AG04450 (cell line): ENCODE measurements at places on chromosomes 11 and 22.

GRCh38 chr11:8345179-8345578 is 81.5 kb upstream of the LMO1 start:
- DNase-seq, result no peak

DNA sequence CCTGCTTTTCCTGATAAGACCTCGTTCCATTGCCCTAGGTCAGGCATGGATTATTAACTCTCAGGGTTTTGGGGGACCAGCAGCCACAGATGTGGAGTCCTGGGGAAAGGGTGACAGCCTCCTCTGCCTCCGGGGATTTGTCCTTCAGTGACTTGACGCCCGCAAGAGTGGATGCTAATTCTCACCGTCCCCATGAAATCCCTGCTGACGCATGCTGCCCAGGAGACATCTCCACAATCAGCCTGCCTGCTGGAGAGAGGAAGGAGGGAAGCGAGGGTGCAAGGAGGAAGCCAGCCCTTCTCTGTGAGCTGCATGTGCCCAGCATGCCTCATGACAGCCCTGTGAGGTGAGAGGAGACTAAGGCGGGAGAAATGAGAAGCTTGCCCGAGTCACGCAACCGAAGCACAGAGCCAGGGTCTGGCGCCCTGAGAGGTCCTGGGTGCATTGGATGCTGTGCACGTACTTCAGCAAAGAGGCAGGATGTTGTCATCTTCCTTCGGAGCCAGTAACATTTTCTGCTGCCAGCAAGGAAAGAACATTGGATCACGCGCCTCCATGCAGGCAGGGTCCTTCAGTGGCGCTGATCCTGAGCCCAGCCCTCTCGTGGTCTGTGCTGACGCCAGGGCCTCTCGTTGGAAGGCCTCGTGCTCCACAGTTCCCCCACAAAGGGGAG is 27.3 kb upstream of the KRTAP5-6 start:
- no peak for DNase-seq

DNA sequence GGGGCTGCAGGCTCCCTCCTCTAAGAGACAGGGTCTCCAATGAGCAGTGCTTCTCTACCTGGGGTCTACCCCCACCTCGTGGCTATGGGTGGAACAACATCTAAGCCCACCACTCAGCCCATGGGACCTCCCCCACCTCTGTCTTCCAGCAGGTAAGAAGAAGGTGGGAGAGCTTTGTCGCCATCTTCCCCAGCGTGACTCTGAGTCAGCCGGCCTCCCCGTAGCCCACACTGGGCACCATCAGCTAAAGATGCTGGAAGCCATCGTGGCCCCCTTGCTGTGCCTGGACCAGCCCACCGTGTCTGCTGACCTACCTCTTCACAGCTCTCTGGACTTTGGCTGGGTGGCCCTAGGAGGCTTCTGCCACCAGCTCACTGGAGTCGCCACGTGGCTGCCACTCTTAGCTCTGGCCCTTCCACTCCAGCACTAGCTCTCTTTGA is 944 bp downstream of the C11orf86 start:
- no peak for DNase-seq

GRCh38 chr11:95486466-95486865 is 255.5 kb upstream of the SESN3 start:
- no peak for DNase-seq

- no peak for DNase-seq
Observed at GRCh38 chr11:32255841-32256240, 165.0 kb downstream of the RCN1 start.

DNA sequence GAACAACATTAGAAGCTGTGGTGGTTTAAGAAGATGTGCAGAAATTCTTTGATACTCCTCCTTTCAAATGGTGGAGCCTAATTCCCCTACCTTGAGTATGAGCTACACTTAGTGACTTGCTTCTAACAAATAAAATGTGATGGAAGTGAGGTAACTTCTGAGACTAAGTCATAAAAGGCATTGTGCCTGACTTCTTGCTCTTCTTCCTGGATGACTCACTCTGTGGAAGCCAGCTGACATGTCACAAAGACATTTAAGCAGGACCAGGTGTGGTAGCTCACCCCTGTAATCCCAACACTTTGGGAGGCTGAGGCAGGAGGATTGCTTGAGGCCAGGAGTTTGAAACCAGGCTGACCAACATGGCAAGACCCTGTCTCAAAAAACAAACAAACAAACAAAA is 3.9 kb upstream of the PLA2G3 start:
- no peak for DNase-seq

GRCh38 chr22:28711820-28712777 is 29.5 kb downstream of the CHEK2 start:
- peak; percentile 89 for DNase-seq

GRCh38 chr11:76617553-76618265 is 52.8 kb downstream of the LRRC32 start:
- no peak for DNase-seq

DNA sequence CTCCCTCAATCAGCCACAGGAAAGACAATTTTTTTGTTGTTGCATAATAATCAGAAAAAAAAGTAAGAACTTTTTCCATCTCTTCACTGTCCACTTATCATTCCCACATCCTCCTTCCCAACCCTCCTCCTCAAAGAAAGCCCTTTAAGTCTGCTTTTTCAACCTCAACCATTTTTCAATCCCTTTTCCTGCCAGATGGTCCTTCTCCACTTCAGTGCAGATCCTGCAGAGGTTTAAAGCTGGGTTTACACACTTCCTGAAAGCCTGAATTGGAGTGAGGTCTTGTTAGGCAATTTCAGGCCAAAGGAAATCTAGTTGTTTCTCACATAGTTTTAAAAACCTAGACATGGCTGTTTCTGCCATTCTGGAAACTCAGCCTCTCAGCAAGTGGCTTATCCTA is 78.3 kb downstream of the RPL27A start:
- peak; percentile 36 for DNase-seq

- no peak for DNase-seq
Observed at GRCh38 chr11:29161191-29161590, 855.6 kb downstream of the KCNA4 start.

DNA sequence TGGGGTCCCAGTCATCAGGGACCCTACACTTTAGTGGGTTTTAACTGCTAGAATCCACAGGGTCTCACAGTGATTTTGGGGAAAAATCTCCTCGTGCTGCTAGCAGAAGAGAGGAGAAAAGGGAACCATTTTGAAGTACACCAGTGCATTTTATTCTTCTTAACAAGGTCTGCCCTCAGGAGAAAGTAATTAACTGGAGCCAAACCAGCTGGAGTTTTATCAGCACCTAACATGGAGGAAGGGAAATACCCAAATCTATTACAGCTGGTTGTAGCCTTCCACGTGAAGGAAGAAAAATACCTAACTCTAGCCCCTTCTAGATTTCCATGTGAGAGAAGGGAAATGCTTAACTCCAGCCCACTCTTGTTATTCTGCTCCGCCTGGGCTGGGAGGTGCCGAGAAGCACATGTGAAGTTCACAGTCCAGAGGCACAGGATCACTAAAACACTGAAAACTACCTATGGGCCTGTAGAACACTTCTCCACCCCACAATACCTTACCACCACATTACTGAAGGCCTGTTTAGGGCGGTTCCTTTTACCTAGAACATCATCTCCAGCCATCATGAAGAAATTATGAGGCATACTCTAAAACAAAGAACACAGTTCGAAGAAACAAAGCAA is 31.3 kb upstream of the TEAD1 start:
- no peak for DNase-seq

- DNase-seq, result no peak
Observed at GRCh38 chr22:36532466-36532865, 3.5 kb upstream of the EIF3D start.

DNA sequence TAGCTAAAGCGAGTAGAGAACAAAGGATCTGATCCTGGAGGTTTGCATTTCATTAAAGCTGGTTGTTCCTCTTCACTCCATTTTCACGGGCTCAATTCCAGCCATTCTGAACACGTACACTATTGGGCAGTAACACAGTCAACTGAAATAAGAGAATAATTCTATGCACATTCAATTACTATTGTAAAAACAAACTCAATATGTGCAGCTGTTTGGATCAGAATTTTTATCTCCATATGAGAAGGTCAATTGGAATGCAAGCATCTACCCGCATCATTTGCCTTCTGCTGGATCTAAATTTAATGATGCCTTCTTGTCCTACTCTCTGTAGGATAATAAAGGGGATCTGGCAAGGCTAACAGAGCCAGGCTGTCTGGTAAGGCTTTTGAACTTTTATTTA is 562.8 kb upstream of the CCDC179 start:
- peak; percentile 29 for DNase-seq

- no peak for DNase-seq
Observed at GRCh38 chr11:73734993-73735392, 25.9 kb downstream of the RAB6A start.

GRCh38 chr11:4025248-4025966 is 69.2 kb upstream of the RRM1 start:
- DNase-seq, result no peak

DNA sequence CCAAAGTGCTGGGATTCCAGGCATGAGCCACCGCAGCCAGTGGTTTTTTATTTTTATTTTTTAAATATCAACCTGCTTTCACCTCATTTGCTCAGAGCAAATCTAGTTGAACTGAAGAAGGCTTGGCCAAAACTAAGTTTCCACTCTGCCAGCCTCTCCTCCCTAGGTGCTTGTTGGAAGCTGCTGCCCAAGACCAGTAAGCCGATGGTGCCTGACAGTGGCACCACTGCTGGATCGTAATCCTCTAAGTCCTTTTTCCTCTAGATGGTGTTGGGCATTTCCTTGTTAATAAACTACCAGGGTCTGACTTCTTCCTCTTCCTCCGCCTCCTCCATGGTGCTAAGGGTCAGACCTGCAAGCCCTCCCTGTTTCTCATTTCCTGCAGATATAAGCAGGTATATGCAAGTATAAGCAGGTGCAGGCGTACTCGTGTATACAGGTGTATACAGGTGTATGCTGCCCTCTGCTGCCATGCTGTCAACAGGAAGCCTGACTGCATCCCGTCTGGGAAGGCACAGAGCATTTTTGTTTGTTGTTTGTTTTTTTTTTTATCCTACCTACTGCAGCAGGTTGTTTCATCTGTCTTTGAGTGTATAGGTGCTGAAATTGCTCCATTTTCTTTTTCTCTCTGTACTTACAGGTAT is 1.6 kb downstream of the NADSYN1 start:
- no peak for DNase-seq

GRCh38 chr11:104328512-104328907 is 164.6 kb upstream of the PDGFD start:
- no peak for DNase-seq

DNA sequence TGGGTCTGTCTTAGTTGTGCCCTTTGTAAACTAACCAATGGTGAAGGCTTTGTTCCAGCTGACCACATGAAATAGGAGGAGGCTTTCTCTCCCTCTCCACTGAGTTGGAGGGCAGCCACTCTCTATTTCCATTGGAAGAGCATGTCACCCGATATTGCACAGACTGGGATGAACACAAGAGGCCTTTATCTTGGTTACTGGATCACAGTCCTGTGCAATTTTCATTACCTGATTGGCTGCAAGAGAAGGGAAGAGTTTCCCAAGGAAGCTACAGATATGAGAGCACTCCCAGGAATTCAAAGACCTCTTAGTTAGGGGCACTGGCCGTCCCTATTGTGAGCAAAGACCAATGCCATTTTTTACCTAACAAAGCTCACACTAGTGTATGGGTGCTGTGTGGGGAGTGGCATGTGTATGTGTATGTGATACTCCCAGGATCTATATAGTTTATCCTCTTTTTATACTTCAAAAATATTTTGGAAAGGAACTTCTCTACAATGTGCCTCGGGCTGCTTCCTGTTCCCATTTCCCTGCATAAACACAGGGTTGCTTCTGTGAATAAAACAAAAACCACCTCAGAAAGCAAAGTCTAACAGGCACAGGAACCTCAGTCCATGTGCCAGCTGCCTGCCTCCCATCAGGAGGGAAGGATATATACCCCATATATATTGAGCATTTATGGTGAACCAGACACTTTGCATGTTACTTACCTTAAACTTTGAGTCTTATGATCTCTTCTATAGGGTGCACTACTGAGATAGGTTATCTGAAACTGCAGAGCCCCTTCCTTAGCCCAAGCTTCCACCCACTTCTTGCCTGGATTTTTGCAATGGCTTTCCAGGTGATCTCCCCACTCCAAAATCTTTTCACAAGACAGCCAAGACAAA is 126.5 kb downstream of the RASSF10 start:
- no peak for DNase-seq

DNA sequence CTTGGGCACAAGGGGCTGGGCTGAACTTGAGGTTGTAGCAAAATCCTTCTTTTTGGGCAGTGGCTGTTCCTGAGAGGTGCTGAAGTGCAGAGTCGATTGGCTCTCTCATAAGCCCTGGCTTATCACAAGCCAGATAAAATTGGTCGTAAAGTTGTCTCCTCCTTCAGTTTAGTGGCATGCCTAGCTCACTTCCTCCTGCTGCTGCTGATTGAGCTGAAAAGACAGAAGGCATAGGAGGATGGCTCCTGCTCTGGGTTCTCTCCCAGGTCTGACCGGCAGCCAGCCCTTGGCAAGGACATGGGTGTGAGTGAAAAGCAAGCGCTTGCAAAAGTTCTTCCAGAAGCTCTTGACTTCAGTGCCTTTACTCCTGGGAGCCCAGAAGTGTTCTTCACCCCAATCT is 83.9 kb downstream of the LDLRAD3 start:
- DNase-seq, result no peak

DNA sequence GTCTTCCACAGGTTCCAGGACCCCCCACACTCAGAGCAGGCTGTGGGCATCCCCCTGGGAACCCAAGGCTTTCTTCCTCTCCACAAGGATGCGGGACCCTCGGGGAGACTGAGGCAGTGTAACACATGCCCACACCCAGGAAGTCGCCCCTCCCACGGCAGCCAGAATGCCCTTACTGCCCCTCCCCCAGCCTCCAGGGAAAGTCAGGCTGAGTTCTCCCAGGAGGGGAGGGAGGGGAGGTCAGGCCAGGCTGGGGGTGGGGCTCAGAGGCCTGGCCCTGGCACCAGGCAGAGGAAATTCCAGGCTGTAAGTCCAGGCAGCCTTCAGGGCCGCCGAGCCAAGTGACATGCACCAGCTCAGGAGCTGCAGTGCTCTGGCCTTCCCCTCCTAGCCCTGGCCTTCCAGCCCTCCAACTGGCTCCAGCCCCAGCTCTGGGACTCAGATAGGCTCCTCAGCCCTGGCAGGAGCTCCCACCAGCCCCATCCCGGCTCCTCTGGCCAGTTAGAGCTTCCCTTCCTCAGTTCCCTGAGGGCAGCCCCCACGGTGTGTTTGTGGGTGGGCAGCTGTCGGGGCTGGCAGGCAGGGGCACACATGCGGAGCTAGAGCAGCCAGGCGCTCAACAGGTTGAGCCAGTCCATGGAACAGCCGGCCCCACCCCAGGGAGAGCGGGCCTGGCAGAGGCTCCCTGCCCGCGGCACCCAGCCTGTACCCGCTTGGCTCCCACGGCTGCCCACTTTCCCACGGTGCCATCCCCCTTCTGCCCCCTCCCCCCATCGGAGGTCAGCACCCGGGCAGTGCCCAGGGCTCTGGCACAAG is 3.6 kb downstream of the BCL9L start:
- DNase-seq, result no peak

- DNase-seq, result no peak
Observed at GRCh38 chr22:46734830-46735453, 3.1 kb downstream of the CERK start.

DNA sequence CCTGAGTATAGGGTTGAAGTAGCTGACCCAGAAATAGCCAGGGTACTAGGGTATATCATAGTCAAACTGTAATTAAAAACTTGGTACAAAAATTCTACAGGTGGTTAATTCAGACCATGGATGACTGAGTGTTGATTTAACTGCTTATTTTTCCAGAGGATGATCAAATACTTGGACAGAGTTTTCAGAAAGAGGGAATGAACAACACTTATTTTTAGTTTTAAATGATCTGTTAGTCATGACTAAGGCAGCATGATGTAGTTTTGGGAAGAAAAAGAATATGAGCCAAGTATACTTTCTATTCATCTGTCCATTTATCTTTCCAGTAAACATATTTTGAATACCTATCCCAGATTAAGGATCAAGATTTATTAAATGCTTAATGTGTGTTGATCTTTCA is 19.8 kb upstream of the CCDC89 start:
- DNase-seq, result no peak

- no peak for DNase-seq
Observed at GRCh38 chr11:86171627-86172026, 72.9 kb upstream of the EED start.
